ENCODE measurements at places on chromosomes 7 and 10.

DNA sequence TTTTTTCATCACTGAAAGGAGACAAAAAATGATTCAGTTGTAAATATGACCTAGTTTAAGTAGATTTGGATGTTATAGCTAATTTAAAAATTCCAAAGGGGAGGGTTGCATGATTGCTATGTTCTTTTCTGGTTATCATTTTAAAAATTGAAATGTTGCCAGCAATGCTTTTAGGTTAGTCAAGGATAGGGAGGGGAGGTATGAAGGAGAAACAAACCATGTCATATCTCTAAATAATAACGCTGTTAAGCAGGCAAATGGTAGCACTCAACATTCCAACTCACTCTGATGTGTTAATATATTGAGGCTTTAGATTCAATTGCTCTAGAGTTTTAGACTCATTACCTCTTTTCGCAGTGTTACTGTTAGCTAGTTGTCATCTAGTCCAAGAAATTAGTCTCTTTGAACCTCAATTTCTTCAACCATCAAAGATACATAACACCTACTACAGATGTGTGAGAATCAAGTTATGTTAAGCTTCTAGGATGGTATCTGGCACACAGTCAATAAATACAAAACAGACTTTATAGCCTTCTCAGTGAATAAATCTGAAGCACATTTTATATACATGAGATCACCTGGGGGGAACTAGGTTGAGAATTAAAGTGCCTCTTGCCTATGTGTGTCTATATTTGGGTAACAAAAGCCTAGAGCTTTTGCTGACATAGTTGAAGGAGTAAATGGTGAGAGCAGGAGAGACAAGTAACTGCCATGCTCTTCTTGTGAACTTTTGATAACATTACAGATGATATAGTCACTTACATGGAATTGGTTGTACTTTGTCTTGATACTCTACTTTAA is 124.9 kb downstream of the CSTF2T start:
- no peak for DNase-seq

DNA sequence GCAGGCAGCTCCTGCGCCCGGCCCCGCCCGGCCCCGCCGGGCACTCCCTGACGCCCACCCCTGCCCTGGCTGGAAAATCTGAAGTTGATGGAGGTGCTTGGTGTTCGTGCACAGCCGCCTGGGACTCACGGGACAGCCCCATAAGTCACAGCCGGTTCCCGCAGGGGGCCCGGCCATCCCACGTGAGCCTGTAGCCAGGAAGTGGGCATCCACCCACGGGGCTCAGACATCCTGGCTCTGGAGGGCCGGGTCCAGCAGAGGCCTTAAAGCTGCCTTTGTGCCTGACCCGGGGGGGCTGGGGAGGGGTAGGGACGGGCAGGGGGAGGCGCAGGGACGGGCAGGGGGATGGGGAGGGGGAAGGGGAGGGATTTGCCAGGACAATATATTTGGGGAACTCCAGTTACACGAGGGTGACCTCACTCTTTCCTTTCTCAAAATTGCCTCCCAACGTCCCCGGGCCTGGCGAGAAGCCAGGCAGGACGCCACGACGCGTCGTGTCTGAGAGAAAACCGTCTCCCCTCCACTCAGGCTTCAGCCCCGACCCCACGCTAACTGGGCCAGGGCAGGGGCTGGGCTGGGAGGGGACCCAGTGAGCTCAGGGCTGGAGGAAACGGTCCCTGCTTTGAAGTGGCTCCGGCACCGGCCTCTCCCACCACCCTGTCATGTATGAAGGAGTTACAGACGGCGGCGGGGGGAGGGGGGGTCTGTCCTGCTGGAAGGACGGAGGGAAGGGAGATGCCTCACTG is 82.1 kb upstream of the PDGFA start:
- DNase-seq = peak; percentile 86

DNA sequence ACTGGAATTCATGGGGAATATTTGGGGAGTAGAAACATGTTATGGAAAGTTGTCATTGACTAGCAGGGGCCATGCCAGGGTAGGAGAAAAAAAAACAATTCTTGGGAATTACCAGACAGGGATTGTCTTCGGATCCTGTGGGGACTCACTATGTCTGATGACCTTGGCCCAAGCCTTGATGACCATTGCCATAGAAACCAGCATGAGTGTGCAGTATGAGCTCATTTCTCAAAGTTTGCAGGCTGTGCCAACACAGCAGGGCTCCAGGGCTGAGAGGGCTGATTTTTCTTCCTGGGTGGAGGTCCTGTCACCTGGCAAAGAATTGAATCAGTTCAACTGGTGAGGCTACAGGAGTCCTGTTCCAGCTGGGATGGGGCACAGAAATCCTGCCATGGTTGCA is 198.3 kb downstream of the ADRA2A start:
- no peak for DNase-seq

GRCh38 chr10:72310636-72311035 is 36.9 kb downstream of the DDIT4 start:
- DNase-seq = no peak
